NCI-H526 treated with DMSO at 0.1 percent for 48 hours (cell line): ENCODE measurements at places on chromosomes 11 and 22.

DNA sequence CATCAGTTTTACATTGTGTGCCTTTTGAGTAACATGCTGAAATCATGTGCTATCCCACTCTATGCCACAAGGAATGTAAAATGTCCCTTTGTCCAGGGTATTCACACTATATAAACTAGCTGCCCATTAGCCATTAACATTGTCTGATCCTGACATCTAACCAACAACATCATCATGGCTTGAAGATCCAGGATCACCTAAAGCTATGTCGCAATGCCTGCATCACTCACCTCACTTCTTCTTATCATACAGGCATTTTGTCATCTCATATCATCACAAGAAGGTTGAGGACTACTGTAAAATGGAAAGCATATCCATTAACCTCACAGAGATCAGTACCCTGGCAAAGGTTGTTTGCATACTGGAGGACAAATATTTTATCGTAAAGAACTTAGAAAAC lies 742.3 kb downstream of the DLG2 start:
- DNase-seq: no peak

GRCh38 chr22:19871845-19872778 lies 17.4 kb upstream of the GNB1L start:
- DNase-seq: no peak

DNA sequence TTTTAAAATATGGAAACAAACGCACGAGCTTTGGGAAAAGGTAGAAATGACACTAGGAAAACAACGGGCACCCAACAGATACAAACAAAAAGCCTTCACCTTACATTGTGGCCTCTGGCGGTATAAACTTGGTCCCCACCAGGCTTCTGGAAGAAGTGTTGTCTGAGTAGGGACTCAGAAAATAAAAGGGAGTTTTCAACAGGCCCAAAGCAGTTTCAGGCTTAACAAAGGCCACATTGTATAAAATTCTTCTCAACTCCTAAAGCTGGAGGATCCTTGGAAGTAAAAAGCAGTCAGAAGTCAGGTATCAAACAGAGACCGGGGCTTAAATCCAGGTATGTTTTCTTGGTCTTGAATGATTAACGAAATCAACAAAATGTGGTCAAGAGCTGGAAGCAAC lies 61.0 kb downstream of the LARGE1 start:
- no peak for DNase-seq

GRCh38 chr22:28812516-28812915 lies 12.1 kb upstream of the XBP1 start:
- DNase-seq: no peak

DNA sequence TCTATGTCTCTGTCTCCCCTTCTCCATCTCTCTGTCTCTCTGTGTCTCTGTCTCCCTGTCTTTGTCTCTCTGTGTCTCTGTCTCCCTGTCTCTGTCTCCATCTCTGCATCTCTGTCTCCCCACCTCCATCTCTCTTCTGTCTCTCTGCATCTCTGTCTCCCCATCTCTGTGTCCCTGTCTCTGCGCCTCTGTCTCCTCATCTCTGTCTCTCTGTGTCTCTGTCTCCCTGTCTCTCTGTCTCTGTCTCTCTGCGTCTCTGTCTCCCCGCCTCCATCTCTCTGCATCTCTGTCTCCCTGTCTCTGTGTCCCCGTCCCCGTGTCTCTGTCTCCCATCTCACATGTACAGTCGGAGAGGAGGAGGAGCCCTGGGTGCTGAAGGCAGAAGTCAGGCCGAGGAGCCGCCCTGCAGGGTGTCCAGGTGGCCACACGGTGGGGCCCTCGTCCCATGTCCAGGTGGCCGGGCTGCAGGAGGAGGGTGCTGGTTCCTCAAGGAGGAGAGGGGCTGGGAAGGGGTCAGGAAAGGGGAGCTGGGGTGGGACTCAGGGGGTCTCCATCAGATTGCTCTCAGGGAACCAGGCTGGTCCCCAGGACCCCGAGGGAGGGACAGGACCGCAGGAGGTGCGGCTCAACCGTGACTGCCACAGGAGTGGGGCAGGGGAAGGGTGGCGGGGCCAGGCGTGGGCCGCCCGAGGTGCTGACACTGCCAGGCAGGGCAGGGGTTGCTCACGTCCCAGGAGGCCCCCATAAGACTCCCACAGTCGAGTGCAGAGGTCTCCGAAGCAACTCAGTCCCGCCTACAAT lies 25.6 kb upstream of the TH start:
- peak; percentile 84 for DNase-seq

DNA sequence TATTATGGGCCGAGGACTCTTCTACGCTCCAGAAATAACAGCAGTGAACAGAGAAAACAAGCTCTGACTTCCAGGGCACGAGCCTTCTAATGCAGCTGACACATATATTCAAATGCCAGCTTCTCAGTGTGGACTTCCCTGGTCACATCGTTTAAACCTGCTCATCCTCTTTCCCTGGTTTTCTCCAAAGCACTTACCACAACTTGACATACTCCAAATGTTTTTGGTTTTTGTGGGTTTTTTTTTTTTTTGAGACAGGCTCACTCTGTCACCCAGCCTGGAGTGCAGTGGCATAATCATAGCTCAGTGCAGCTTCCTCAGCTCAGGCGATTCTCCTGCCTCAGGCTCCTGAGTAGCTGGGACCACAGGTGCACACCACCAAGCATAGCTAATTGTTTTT lies 105.5 kb downstream of the MICAL3 start:
- no peak for DNase-seq

GRCh38 chr22:40055143-40055883 lies 60.6 kb downstream of the FAM83F start:
- DNase-seq: no peak
